SK-N-SH (cell line): ENCODE measurements at places on chromosomes 6 and 20. TPM values are rescaled to one million over a fixed set of nuclear protein-coding genes. Genes with fewer than 3 reads are reported as not detected.

- no peak overlapping the region for H3K27ac ChIP-seq
- no peak overlapping the region for H3K4me3 ChIP-seq
- no peaks in the 10 kb centered on the region for H3K36me3 ChIP-seq
- DNase-seq: no peak
- no peaks in the 10 kb centered on the region for H3K27me3 ChIP-seq
- H3K4me1 ChIP-seq: no peaks in the 10 kb centered on the region
Observed at GRCh38 chr20:6868861-6869260, 101.4 kb downstream of the BMP2 start.

C6orf141 gene
- polyA plus RNA-seq: not detected in 2 replicates

HDGFL1 gene
- polyA plus RNA-seq: not detected in 2 replicates

LY86 gene
- not detected in 2 replicates for polyA plus RNA-seq

TBXT gene
- polyA plus RNA-seq: not detected in 2 replicates

WFDC9 gene
- not detected in 2 replicates for polyA plus RNA-seq

CCN6 gene
- polyA plus RNA-seq: not detected in 2 replicates

RIPPLY2 gene
- polyA plus RNA-seq: 0.33 and 1.3 TPM in 2 replicates
